ENCODE measurements at places on chromosomes 5 and 9.

GRCh38 chr9:127334725-127335124, 62.2 kb upstream of the SLC2A8 start:
- no peak for DNase-seq

DNA sequence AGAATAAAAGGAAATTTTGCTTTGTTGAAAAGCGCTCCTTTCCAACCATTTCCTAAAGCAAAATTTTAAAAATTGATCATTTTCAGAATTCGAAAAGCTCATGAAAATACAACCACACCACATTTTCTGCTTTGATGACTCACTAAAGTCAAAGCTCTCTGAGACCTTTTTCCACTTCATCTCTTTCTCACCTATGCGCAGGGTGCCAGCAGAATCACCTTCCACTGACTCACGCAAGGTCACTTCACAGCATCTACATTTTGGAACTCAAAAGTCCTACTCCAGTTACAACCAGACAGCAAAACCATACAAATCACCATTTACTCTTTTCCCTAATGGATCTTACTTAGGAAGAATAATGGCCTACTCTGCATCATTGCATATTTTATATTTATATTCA, 106.2 kb downstream of the MAP1B start:
- no peak for DNase-seq

DNA sequence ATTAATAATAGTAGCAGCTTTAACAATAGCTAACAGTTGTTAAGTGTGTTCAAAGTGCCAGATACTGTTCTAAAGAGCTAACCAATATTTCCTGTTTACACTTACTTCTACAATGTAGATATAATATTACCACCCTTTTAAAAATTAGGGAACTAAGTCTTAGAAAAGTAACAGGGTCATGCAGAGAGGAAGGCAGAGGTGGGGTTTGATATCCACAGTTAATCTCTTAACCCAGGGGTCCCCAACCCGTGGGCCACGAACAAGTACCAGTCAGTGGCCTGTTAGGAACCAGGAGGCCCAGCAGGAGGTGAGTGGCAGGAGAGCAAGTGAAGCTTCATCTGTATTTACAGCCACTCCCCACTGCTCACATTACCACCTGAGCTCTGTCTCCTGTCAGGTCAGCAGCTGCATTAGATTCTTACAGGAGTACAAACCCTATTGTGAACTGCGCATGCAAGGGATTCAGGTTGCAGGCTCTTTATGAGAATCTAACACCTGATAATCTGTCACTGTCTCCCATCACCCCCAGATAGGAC, 89.1 kb downstream of the ACTL7B start:
- DNase-seq = no peak

GRCh38 chr9:112532427-112532826, 45.8 kb downstream of the KIAA1958 start:
- DNase-seq = no peak

DNA sequence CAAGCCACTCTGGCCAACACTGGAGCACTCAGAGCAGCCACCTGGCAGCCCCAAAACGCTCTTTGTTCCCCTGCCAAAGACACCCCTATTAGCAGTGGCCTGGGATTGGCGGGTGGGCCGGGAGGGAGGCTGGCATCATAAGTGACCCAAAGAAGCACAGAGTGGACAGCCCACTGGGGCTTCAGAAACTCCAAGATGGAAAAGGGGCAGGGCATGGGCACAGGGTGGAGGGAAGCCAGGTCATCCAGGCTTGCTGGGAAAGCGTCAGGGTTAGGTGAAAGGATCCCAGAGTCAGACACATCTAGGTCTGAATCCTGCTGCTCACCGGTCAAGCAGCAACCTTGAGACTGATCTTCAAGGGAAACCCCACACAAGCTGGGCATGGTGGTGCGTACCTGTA, 14.8 kb downstream of the EEIG1 start:
- no peak for DNase-seq

DNA sequence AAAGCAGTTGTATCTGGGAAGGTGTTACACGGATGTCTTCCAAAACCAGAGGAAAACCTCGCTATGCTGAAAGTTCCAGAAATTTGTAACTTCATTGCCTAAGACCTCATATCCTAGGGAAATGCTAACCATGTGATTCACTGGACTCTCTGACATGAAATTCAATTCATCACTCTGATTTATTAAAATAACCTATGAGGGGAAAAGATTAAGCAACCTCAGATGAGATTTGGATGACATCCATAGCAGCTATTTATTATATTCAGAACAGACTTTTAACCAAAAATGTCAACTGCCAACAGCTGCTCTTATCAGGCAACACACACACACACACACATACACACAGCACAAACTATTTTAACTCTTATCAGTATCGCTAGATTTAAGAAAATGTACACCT, 1006.4 kb upstream of the CTNND2 start:
- no peak for DNase-seq

GRCh38 chr5:67896930-67897313, 318.6 kb upstream of the PIK3R1 start:
- no peak for DNase-seq

DNA sequence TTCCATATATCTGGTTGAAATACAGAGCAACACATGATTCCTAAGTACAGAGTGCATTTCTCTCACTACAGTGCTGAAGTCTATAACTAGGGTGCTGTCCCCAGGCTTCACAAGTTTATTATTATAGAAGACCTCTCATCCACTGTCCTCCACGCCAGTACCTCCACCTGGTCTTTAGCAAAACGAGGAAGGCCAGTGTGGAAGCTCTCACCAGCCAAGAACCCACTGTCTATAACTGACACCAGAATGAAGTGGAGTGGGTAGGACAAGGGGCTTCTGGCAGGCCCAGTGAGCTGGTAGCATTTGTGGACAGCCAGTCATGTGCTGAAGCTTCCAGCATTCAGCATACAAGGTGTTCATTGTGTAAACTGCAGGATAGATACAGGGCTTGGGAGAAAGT, 430.7 kb downstream of the GADD45G start:
- DNase-seq = no peak

GRCh38 chr9:116806075-116806474, 119.0 kb downstream of the TRIM32 start:
- no peak for DNase-seq

GRCh38 chr5:66877843-66878242, 281.6 kb downstream of the MAST4 start:
- DNase-seq = no peak

- peak; percentile 41 for DNase-seq
Measured at GRCh38 chr9:36187414-36187813, 3.3 kb upstream of the CLTA start.

DNA sequence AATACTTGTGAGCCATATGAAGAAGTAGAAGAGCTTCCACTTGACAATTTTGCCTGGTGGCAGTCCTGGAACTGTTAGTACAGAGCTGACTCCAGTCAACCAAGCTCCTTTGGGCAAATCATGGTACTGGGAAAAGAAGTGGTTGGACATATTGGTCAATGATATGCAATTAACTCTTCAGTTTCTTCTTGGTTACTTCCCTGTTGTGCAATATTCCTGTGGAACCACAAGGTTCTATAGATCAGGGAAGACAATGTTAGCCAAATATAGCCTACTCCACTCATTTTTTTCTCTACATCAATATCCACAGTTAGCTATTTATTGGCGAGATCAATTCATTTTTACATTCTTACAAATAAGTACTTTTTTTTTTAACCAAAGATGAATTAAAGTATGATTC, 14.4 kb upstream of the GDA start:
- DNase-seq = no peak

DNA sequence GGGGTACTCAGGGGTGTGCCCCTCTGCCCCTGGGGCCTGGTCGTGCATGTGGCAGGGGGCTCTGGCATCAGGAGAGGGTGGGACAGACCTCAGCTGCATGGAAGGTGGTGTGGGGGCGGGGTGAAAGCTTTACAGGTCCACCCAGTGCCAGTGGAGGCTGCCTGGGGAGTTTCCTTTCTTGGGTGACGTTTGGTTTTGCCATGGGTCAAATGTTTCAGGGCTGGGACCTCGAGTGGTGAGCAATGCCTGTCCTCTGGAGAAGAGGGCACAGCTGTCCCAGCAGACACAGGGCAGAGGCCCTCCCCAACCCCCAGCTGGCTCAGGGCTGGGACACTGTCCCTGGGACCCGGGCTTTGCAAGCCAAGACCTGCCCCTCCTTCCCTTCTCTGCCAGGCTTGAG, 3.6 kb downstream of the RXRA start:
- no peak for DNase-seq

DNA sequence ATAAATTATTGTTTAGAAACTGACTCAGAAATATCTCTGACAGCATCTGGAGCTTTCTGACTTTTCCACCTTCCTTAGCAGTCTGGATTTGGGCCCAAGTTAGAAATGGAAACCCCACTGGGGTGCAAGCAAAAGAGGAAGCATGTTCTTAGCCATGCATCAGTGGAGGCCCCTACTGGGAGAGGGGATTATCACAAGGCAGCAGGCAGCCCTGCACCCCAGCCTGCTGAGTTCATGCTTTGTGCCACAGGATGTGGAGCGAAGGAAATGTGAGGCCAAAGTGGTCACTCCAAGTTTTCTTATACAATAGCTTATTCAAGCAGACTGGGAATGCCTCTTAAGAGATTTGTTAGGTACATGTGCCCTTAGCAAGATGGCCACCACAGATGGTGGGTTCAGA, 146.5 kb upstream of the TLX3 start:
- DNase-seq = no peak

DNA sequence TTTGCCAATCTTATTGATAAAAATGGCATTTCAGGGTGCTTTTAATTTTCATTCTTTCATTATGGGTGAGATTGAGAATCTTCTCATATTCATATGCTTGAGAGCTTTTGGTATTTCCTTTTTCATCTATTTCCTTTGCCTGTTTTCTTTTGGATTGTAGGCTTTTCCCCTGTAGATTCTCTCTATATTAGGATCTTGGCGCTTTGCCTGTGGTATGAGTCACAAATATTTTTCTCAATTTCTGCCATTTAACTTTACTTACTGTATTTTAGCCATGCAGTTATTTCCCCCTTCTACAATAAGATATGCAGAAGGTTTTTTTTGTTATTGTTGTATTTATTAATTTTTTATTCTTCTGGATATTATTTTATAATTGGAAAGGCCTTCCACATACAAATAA, 21.5 kb upstream of the KLF9 start:
- no peak for DNase-seq

DNA sequence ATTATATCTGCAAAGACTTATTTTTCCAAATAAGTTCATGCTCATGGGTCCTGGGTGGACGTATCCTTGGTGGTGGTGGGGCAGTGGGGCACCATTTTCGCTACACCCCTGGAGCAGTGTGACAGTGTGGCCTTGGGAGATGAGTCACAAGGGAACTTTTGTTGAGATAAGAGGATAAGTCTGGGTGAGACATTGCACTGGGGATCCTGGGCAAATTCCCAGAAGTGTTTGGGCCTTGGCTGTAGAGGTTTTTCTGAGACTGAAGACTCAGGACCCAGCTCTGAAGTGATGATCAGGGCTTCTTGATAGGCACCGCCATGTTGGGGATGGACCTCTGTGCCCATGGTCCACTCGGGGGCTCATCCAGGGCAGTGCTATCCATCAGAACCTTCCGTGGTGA, 149.4 kb downstream of the MACROH2A1 start:
- no peak for DNase-seq

DNA sequence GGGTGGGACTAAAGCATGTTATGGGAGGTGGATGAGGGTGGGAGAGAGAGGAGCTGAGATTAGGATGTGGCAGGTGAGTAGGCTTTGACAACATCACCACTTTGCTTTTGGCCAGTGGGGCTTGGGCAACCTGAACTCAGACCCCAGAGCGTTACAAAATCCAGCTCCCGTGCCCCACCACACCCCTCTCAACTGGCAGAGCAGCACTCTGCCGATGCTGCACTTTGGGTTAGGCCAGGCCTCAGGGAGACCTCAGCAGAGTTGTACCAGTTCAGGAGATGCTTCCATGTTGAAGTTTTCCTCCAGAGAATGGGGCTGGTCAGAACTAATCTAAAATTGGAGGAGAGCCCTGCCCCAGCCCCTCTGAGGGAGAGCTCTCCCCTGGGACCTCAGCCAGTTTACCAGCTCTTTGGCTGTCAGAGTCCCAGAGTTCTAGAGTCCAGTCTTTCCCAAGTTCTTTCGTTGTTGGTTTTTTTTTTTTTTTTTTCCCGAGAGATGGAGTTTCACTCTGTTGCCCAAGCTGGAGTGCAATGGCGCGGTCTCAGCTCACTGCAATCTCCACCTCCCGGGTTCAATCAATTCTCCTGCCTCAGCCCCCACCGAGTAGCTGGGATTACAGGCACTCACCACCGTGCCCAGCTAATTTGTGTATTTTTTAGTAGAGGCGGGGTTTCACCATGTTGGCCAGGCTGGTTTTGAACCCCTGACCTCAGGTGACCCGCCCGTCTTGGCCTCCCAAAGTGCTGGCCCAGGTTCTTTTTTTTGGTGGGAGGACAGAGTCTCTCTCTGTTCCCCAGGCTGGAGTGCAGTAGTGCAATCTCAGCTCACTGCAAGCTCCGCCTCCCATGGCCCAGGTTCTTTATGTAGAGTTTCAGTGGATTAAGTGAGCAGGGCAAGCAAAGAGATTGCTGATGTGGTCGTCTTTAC, 17.8 kb downstream of the NUDT2 start:
- peak; percentile 21 for DNase-seq

DNA sequence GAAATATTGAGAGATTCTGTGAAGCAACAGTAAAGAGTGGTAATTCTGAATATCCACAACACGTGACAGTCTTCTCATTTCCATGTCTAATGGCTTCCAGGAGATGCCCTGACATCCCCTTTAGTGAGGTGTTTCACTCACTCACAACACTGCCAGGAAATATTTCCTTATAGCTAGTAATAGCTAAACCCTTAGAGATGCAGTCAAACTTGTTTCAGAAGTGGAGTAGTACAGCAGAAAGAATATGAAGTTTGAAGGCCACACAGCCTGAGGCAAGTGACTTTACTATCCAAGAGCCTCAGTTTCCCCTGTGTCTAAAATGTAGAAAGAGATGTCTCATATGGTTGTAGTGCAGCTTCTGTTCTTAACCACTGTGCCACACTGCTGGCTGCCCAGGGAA, 139.2 kb downstream of the CDK5RAP2 start:
- no peak for DNase-seq

GRCh38 chr5:95393279-95393678, 2.1 kb downstream of the FAM81B start:
- DNase-seq = no peak

DNA sequence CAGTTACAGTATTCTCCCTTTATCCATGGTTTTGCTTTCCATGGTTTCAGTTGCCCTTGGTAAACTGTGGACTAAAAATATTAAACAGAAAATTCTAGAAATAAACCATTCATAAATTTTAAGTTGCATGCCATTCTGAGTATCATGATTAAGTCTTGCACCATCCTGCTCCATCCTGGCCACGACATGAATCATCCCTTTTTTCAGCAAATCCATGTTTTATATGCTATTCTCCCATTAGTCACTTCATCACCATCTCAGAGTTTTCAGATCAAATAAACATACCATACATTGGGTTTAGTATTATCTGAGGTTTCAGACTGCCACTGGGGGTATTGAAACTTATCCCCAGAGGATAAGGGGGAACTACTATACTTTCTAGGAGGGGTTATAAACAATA, 234.4 kb upstream of the ATP10B start:
- DNase-seq = no peak

DNA sequence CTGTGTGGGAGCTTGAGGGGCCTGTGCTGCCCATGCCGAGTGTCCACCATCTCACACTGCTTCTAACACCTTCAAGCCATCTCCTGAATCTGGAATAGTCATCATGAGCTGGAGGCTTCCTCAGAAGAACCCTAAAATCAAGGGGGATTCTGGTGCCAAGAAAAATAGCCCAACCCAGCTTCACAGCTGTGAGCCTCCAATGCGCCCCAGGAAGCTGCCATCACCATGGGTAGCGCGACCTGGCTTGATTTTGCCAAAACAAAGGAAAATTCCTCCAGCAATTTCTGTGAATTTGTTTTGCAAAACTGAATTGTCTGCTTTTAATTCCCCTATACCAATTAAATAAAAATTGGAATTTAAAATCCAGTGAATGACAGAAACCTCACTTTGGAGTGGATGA, 6.2 kb upstream of the TIFAB start:
- no peak for DNase-seq
